ENCODE measurements at places on chromosomes 2 and 18. TPM values are rescaled to one million over a fixed set of nuclear protein-coding genes. Genes with fewer than 3 reads are reported as not detected.

GRCh38 chr2:47518497-47519146 is 115.7 kb downstream of the MSH2 start:
- ATAC-seq, result no peak

The ZNF385B gene
- total RNA-seq, result 7.6 TPM

The COPS9 gene
- 165 TPM for total RNA-seq

The FTCDNL1 gene
- 2.3 TPM for total RNA-seq

The SELENOI gene
- total RNA-seq, result 7.0 TPM

DNA sequence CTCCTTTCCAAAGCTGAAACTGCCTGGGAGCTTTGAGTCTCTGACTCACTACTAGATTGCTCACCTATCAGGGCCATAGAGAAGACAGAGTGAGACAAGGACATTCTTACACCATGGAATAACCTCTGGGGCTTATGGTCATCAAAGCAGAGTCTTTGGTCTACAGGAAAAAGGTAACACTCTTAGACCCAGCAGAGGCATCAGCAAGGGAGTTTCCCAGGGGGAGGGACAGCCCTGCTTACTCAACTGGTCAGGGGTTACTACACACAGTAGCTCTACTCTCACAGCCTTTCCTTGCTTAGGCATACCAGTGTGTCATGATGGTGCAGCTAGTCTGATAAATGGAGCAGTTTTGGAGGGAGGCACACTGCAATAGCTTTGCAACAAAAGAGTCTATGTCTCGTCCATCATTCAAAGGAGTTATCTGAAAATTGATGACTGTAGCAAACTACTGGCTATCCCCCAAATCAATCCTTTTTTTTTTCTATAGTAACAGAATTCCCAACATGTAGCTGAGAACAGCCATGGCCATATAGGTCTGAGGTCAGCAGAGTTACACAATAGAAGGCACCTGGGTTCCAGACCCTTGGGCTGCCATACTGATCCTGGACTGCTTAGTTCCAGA is 22.4 kb upstream of the CD28 start:
- peak; percentile 14 for ATAC-seq

The LYPD1 gene
- total RNA-seq, result 4.2 TPM

The ACVR1C gene
- 0.31 TPM for total RNA-seq

DNA sequence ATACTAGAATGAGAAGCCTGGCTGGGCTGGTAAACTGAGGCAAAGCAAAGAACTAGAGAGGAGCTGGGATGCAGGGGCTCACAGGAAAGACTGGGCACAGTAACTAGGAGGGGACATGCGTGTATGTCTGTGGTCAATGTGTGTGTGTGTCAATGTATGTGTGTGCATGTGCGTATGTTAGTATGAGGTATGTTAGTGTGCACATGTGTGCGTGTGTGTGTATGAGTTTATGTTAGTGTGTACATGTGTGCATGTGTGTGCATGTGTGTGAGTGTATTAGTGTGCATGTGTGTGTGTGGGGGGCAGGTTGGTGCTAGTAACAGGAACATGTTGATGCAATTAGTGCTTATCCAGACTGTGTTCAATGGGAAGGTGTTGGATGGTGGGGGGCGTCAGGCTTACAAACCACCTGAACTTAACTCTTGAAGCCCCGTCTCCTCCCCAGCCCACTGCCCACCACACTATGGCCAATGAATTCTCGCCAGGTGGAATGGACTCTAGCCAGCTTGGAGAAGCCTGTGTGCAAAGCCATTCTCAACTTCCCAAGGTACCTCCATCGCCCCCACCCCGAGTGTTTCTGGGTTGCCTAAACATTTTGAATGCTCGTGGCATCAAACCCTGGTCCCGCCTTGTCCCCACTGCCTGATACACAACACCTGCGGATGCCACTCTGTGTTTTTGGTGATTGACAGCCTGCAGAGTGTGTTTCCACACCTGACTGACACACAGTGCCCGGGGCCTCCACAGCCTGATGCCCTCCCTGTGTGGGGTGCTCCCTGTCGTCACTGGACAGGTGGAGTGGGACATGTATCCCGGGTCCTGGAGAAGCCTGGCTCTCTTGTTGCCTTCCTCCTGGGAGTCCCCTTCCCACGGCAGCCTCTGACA is 90.1 kb upstream of the ASB18 start:
- ATAC-seq, result no peak

The SOX11 gene
- total RNA-seq, result 0.94 TPM

DNA sequence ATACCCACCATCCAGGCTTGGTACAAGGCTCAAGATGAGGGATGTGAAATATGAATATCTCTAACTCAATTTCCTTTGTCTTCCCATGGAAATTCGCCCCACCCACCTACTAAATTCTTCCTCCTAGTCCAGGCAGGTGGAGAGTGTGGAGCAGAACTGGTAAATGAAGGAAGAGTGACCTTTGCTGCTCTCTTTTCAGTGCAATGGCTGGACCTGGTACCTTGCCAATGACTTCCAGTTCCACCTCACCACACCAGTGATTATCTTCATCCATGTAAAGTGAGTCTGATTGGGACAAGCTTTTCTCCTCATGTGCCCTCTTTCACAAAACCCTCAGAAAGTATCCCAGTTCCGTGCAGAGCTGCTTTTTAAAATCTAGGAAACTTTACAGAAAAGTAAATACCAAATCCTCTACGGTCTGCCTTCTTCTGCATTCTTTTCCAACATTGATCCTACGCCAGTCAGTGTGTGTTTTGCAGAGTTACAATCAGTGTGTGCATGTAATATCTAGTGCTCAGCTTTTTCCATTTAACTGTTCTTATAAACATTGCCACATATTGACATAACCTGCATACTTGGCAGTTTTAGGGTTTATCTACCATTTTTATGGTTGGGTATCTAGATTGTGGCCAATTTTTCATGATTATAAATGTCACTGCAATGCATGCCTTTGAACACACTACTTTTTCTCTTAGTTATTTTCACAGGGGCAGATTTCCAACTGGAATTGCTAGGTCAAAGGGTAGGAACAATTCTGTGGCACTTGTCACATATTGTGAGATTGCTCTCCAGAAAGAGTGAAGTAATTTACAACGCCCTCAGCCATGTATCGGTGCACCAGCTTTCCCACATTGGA is 86.5 kb upstream of the SEC11C start:
- ATAC-seq, result no peak

- ATAC-seq, result no peak
These were observed 74.3 kb downstream of the IRS1 start for GRCh38 chr2:226725126-226725860.

The FRZB gene
- 88.4 TPM for total RNA-seq

DNA sequence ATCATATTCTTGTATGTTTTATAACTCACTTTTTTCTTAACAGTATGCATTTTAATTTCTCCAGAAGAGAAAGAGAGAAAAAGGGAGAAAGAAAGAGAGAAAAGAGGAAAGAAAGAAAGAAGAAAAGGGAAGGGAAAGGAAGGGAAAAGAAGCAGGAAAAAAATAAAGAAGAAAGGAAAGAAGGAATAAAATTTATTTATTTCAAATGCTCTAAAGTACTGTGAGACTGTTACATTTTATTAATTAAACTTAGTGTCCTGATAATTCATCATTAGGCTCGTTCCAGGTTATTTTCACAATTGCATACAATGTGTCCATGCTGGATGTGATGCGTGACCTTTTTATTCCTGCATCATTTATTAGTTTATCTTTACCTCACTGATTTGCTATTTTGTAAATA is 1023.4 kb upstream of the KLHL29 start:
- no peak for ATAC-seq

GRCh38 chr2:25614711-25615110 is 58.7 kb downstream of the DTNB start:
- ATAC-seq, result no peak

- ATAC-seq, result no peak
These were observed 128.0 kb downstream of the EPHA4 start for GRCh38 chr2:221444106-221444505.

DNA sequence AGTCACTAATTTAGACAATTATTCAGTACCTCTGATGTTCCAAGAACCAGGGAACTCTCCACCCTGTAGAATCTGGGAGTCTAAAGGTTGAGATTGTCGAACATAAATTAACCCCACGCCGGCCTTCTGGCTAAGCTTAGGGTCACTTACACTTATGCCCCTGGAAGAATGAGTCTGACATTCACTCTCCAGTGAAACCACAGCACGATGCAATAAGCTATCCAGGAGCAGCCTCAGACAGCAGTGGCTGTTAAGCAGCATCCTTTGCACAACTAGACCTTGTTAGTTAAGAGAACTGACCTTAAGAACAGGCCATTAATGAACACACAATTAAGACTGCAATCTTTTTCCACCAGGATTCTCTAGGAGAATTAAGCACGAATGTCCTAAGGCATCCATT is 25.0 kb downstream of the SH3YL1 start:
- no peak for ATAC-seq

The SPDYA gene
- 1.6 TPM for total RNA-seq

The BMP10 gene
- not detected for total RNA-seq

DNA sequence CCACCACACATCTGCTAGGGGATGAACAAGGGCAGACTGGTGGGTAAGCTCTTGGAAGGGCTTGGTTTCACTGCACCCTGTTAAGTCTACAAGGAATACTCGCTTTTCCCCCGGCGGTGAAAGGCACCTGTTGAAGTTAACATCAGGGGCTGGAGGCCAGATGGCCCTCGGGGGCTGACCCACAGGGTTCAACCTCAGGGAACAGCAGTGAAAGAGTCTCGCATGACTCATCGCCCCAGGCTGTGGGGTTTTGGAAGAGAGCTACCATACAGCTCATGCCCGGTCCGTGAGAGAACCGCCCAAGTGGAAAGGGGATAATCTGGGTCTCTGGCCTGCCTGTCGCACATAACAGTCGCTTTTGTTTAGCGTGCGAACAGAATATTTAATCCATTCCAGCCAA is 748.0 kb downstream of the DPP10 start:
- no peak for ATAC-seq

GRCh38 chr2:240895656-240896388 is at the start of gene MAB21L4:
TSS of gene MAB21L4 (minus strand) at chr2:240896156. CDS start at chr2:240895997, 159 bp downstream.
- ATAC-seq, result no peak

DNA sequence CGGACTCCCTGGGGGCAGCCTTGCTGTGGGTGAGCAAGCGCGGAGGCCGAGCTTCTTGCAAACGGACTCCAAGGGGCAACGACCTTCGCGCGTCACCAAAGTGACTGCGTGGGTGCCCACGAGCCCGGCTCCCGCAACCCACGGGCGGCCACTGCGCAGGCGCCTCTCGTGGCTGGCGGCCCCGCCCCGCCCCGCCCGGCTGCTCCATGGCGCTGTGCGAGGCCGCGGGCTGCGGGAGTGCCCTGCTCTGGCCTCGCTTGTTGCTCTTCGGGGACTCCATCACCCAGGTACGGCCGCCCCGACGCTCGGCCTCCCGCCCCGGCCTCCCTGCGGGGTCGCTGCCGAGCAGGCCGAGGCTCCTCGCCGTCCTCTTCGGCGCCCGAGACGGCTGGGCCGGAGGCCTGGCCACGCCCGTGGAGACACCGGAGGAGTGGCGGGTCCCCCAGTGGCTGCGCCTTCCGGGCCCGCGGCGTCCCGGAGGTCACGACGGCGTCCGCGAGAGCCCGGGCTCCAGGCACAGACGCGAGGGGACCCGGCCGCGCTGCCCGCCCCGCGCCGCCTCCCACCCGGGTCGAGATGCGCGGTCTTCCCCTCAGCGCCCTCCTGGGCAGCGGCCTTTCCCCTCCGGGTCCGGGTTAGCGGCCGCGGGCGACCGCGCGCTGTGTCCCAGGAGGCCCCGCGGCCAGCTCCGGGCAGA is at the start of gene IAH1:
Gene IAH1, plus strand, starts transcription at position 191 of the 697 bp plus-strand sequence. Its CDS starts 16 bp downstream, at position 207.
- peak; percentile 90 for ATAC-seq

- ATAC-seq, result no peak
These were observed 28.3 kb downstream of the TNS1 start for GRCh38 chr2:217974389-217975005.

- ATAC-seq, result peak; percentile 73
These were observed 125.1 kb upstream of the HAAO start for GRCh38 chr2:42917425-42917927.

The PLCL1 gene
- 23.4 TPM for total RNA-seq

GRCh38 chr2:161870401-161870930 is 203.5 kb downstream of the DPP4 start:
- no peak for ATAC-seq

The CRYBA2 gene
- not detected for total RNA-seq

The ALPP gene
- not detected for total RNA-seq

The FLACC1 gene
- total RNA-seq, result 1.1 TPM

The FAP gene
- 4.6 TPM for total RNA-seq

GRCh38 chr2:105593221-105593967 is 151.3 kb upstream of the NCK2 start:
- no peak for ATAC-seq

The KCNIP3 gene
- total RNA-seq, result 18.3 TPM

The NCKAP1 gene
- 345 TPM for total RNA-seq

GRCh38 chr18:71252351-71252865 is 963.6 kb downstream of the SOCS6 start:
- no peak for ATAC-seq

- no peak for ATAC-seq
These were observed 39.0 kb downstream of the RALB start for GRCh38 chr2:120291401-120292311.

DNA sequence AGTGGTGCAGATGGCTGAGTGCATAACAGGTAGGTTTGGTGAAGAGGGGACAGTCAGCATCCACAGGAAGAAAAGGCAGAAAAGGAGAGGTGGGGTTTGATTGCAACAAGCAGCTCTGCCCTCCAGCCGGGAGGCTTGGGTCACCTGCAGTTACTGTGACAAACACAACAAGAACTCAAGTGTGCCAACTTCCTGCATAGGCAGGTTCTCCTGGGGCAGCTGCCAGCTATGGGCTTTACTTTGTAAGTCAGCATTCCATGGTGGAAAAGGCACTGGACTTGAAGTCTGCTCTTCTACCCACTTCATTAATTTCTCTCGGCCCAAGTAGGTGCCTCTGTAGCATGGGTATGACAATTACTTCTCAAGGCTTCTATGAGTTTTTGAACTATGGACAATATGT is 98.9 kb downstream of the MYT1L start:
- no peak for ATAC-seq

DNA sequence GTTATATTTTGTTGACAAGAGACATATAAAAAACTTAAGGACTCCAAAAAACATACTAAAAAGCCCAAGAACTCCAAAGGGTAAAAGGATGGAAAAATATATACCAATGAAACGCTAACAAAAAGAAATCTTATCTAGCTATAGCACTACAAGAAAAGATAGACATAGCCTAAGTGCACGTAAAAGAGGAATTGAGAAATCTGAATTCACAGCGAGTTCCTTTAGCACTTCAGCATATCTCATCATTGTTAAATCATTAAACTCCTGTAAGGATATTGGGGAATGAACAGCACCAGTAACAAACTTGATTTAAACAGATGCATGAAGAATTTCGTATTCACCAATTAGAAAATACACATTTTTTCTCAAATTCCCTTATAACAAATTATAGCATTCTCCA is 134.1 kb downstream of the CAPN13 start:
- no peak for ATAC-seq

The ELOA2 gene
- not detected for total RNA-seq

- peak; percentile 81 for ATAC-seq
These were observed 35.6 kb downstream of the GLI2 start for GRCh38 chr2:120771111-120771780.

DNA sequence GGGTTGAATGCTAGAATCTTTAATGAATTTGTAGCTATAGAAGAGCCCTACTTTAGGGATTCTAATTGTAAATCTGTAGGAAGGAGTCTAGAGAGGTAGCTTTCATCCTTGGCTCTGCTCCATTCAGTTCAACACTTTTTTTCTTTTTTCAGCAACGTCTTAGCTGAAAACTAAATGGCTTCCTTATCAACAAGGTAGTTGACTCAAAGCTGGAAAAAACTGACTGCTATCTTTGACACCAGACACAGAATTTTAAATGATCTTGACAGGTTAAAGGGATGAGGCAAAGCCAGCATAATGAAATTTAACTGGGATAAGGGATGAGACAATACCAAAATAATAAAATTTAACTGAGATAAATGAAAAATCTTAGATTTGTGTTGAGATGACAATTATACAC is 54.9 kb downstream of the TMEFF2 start:
- ATAC-seq, result no peak

GRCh38 chr2:68185541-68186164 is 28.0 kb downstream of the PNO1 start:
- ATAC-seq, result no peak

Measured in gastroesophageal sphincter (tissue), 4 donors.